ENCODE measurements at places on chromosomes 6 and 20. TPM values are rescaled to one million over a fixed set of nuclear protein-coding genes. Genes with fewer than 3 reads are reported as not detected.

The TCF15 gene
- not detected for total RNA-seq

The DXO gene
- total RNA-seq = 16.9 TPM

The MARCKS gene
- 74.0 TPM for total RNA-seq

The RNGTT gene
- total RNA-seq = 25.2 TPM

The KCNQ5 gene
- total RNA-seq = 0.35 TPM

The SFTA2 gene
- not detected for total RNA-seq

The SLC4A11 gene
- total RNA-seq = 3.8 TPM

The SMOC2 gene
- total RNA-seq = 0.10 TPM

The PTPRT gene
- not detected for total RNA-seq

The HDGFL1 gene
- total RNA-seq = not detected

The TGM3 gene
- not detected for total RNA-seq

The RAET1G gene
- total RNA-seq = not detected

The HLA-DQA1 gene
- total RNA-seq = not detected
